ENCODE measurements at places on chromosomes 12 and 14.

DNA sequence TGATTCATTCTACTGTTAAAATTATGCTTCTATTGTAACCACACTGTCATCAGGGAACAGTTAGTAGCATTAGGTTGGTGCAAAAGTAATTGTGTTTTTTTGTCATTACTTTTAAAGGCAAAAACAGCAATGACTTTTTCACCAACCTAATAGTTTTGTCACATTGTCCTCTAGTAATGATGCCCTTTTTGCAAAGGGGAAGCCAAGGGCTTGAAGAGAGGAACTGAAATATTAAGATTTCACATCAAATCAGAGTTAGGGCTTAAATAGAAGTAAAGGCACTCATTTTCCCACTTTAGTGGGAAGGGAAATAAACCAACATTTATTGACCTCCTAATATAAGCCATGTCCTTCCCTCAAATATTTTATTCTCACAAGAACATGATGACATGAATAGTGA lies 273.7 kb downstream of the NRXN3 start:
- DNase-seq = no peak

GRCh38 chr14:80456209-80456608 lies 244.9 kb upstream of the DIO2 start:
- no peak for DNase-seq

DNA sequence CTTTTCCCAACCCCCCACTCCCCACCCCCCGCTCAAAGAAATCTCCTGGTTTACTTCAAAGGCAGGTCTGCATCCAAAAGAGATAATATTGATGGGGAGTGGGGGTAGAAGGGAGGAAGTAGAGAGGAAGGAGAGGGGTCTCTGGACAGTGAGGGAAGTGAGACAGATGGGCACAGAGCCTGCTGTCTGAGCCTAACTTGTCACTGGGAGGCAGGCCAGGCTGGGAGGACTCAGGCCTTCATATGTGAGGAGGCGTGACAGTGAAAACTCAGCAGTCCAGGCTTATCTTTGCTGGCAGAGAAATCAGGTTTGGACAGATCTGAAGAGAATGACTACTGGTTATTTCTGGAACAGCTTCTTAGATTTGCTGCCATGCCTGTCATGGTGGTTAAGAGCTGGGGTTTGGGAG lies 192.3 kb downstream of the NUAK1 start:
- no peak for DNase-seq

DNA sequence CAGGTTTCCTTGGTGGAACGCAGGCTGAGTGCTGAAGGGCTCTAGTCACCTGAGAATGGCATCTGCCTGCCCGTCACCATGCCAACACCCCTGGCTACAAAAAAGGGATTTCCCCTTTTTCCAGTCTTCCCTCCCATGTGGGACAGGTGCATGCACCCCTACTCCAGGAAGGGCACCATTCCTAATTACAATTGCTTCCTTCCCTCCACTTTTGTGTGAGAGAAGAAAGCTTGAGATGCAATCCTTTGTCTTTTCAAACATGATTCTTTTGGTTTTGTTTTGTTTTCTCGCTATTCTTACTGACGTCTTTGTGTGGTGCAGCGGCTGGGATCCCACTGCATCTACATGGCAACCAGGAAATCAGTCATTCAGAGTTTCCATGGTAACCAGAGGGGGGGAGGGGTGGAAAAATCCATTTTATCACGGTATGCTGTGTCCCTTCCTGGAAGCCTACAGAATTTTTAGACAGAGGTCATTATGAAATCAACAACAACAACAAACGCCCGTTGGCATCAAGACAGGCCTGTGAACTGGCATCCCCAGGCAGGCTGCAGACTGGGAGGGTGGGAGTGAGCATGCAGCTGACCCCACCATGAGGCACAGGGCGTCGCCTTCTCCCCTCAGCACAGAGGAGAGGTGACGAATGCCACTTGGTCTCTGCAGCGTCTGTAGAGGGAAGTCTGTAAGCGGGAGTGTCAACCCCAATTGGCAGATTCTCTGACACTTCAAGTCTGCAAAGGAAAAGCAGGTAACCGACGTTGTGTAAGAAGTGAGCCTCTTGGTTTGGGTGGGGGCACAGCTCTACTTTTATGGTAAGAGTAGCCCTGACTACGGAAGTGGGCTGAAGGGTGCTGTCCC lies 13.6 kb upstream of the GNG2 start:
- peak; percentile 83 for DNase-seq

- no peak for DNase-seq
Measured at GRCh38 chr14:104789752-104790743, 5.5 kb downstream of the AKT1 start.

- no peak for DNase-seq
Measured at GRCh38 chr12:52739963-52740362, 36.6 kb upstream of the KRT77 start.

- no peak for DNase-seq
Measured at GRCh38 chr14:90567191-90567590, 170.4 kb downstream of the CALM1 start.

- no peak for DNase-seq
Measured at GRCh38 chr14:102838501-102838900, 61.3 kb downstream of the TRAF3 start.
